HFFc6 (cell line): ENCODE measurements at places on chromosomes 6 and 20. TPM values are rescaled to one million over a fixed set of nuclear protein-coding genes. Genes with fewer than 3 reads are reported as not detected.
A peak's percentile ranks its signal among the peaks of the same experiment; 100 is the strongest.

Gene TSBP1
- not detected in 3 replicates for total RNA-seq

DNA sequence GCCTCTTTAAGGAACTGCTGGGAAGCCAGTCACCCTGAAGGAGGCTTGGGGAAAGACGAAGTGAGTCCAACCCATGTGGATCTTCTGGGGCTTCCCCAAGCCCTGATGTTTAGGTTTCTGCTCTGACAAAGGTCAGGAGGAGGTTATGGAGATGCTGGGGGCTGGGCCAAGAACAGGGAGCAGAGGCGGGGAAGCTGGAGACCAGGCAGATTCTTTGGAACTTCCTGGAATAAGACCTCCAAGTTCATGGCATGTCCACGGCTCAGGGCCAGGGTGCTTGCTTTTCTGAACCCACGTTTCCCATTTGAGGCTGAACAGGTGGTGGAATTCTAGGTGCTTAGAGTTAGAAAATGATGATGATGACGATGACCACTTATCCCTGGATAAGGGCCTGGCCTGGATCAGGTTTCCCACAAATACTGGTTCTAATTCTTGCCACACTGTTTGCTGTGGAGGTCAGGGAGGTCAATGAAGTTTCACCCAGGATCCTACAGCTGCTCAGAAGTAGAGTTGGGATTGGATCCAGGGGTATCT, 30.0 kb upstream of the TGM2 start:
- peaks cover 1% of the 10 kb centered on the region; the same call in 1 of the 2 replicates for H3K27me3 ChIP-seq
- peaks cover 9% of the 10 kb centered on the region for H3K36me3 ChIP-seq
- DNase-seq: no peak
- H3K27ac ChIP-seq: no peak overlapping the region
- H3K4me3 ChIP-seq: no peak overlapping the region

- peak within 1 kb of the TSS; percentile 87 for H3K27ac ChIP-seq
- H3K4me3 ChIP-seq: peak within 1 kb of the TSS; percentile 88
- peak; percentile 56 for DNase-seq
- H3K36me3 ChIP-seq: peaks cover under 1% of the 10 kb centered on the region; the same call in 1 of the 2 replicates
- H3K4me1 ChIP-seq: peaks cover 32% of the 10 kb centered on the region
These were observed at the start of gene PLAGL1 for GRCh38 chr6:144008120-144008811. TSS of gene PLAGL1 (minus strand) at chr6:144008259. CDS start at chr6:143948136, 60,123 bp downstream.

- peaks cover 83% of the 10 kb centered on the region for H3K4me1 ChIP-seq
- peak overlapping the region; percentile 86 for H3K4me3 ChIP-seq
- H3K27ac ChIP-seq: peak overlapping the region; percentile 92
- no peaks in the 10 kb centered on the region for H3K36me3 ChIP-seq
- peaks cover 21% of the 10 kb centered on the region for H3K27me3 ChIP-seq
These were observed 56.5 kb upstream of the HFE start for GRCh38 chr6:26030716-26031115.

GRCh38 chr6:7166410-7167293, 58.9 kb downstream of the RREB1 start:
- DNase-seq: no peak
- H3K4me3 ChIP-seq: no peak overlapping the region
- H3K4me1 ChIP-seq: peaks cover 82% of the 10 kb centered on the region
- H3K27ac ChIP-seq: no peak overlapping the region
